Tibial nerve (tissue), 4 donors: ENCODE measurements at places on chromosomes 5 and 9. TPM values are rescaled to one million over a fixed set of nuclear protein-coding genes. Genes with fewer than 3 reads are reported as not detected.

Gene BTNL3
- not detected for total RNA-seq

Gene RBM27
- 21.6 TPM for total RNA-seq

Gene IL7R
- 5.7 TPM for total RNA-seq

Gene HRH2
- total RNA-seq: 4.3 TPM

Gene PCDHA9
- total RNA-seq: 0.84 TPM

- no peak for DNase-seq
Observed at GRCh38 chr9:116951588-116952435, 264.7 kb downstream of the TRIM32 start.

- DNase-seq: no peak
Observed at GRCh38 chr5:173334808-173335207, 6.6 kb upstream of the STC2 start.

GRCh38 chr9:109012009-109012875 lies 1.1 kb downstream of the CTNNAL1 start:
- peak; percentile 17 for DNase-seq

- DNase-seq: no peak
Observed at GRCh38 chr9:137195525-137196220, 4.9 kb downstream of the TPRN start.

DNA sequence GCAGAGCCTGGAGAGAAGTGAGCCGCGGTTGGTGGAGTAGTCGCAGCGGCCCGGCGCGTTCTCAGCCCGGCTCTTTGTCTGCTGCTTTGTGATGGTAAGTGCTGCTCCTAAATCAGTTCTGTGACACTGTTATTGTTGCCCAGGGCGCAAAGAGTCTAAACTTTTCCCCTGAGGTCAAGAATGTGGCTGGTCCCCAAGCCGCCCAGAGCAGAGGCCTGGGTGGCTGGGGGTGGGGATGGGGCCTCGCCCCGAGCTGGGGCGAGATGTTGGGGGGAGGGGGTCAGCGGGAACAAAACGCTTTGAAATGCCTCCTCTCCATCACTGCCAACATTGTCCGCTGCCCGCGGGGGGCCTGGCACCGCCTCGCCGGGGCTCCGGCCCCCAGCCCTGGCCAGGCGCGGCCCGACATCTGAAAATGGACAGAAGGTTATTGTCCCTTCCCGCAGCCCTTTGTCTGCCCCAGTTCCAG lies 11.7 kb upstream of the CERCAM start:
- DNase-seq: no peak
